ENCODE measurements at places on chromosomes 11 and 22.
A peak's percentile ranks its signal among the peaks of the same experiment; 100 is the strongest.

- no peak for DNase-seq
These were observed 17.4 kb upstream of the SLC1A2 start for GRCh38 chr11:35436581-35437250.

DNA sequence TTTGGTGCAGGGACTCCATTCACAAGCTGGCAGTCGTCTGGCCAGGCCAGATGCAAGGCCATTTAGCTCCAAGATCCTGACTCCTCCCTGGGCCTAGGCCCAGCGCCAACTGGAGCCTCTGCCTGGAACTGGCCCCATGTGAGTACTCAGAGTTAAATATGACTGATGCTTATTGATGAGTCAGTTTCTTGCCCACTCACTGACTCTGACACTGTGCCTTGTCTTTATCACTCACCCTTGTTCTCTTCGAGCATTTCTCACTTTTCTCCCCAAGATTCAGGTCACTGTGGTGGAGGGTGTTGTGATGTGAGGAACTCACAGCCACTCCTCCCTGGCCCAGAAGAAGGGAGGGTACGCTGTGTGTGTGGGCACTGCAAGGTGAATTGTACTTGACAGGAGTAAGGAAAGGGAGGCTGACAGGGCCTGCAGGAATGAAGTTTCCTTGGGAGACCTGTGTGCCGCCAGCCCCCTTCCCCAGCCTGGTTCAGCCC, 23.2 kb upstream of the ST3GAL4 start:
- peak; percentile 71 for DNase-seq

GRCh38 chr11:106152013-106152412, 74.6 kb downstream of the AASDHPPT start:
- DNase-seq, result no peak

DNA sequence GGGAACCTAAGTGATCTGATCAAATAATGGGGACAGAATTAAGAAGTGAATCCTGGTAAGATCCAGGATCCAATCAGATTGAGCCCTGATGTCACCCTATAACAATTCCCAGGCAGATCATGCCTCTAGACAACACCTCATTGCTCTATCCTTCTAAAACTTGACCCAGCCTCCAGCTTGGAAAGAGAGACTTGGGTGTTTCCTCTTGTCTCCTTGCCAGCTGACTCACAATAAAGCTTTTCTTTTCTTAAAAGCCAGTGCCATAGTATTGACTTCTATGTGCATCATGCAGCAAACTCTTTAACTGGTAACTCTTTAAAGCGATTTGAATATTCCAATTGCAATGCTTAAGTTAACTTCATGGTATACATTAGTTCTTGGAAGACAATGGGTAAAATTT, 109.6 kb upstream of the CHORDC1 start:
- DNase-seq, result no peak

DNA sequence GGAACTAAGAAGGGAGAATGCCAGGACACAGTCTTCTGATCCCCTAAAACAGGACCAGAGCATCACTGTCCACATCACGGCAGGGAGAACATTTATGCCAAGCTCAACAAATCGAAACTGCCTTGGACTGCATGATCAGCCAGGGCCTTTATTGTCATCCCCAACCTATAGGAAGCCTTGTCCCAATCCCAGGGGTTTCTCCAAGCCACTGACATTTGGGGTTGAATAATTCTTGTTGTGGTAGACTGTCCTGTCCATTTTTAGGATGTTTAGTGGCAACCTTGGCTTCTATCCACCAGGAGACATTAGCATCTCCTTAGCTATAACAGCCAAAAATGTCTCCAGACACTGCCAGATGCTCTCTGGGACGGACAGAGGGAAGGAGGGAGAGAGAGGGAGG, 37.1 kb downstream of the RPL27A start:
- no peak for DNase-seq

DNA sequence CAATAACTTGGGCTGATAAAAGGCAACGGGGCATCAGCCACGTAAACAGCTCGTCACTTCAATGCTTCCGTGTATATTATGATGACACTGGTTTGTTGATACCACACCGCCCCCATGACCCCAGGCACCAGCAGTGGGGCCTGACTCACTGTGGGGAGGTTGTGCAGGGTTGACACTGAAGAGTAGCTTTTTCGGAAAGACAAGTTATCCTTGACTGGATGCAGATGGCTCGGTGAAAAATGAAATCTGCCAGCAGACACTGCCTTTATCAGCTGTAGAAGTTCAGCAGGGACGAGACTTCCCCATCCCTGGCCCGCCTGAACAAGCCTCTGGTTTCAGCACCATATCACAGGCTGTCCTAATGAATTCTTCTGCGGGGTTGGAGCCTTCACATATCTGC, 55.6 kb downstream of the WT1 start:
- no peak for DNase-seq

DNA sequence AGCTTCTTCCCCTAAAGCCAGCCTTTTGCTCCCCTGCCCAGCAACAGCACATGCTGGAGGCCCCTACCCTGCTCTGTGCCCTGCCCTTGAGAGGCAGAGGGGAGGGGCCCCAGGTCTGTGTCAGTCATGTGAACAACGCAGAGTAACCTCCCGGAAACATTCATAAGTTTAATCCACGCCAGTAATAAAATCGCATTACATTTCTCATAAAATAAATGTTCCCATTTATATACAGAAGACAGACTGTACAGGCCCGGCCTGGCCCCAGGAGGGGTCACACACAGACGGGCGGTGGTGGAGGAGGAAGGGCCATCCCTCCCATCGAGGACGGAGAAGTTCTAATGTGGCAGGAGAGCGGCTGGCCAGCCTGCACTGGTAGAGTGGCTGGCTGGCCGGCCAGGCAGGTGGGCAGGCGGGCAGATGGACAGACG, 39.5 kb downstream of the LMO1 start:
- DNase-seq, result no peak

DNA sequence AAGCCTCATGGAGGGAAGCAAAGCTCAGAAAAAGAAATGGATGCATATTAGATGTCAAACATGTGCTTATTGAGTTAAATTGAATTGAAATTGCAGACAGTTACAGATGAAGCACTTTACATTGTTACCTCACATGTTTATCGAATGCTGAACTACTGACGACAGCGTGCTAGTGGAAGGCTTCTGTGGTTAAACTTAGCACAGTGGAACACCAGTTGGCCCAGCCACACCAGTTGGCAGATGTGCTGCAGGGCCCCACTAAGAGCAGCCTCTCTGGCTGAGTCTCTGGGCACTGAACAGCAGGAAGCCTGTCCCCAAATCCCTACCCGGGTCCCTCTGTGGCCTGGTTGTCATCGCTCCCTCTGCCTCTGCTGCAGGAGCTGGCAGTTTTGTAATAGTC, 242.1 kb downstream of the NTM start:
- DNase-seq, result no peak

GRCh38 chr11:23725752-23726151, 771.1 kb upstream of the LUZP2 start:
- DNase-seq, result no peak

DNA sequence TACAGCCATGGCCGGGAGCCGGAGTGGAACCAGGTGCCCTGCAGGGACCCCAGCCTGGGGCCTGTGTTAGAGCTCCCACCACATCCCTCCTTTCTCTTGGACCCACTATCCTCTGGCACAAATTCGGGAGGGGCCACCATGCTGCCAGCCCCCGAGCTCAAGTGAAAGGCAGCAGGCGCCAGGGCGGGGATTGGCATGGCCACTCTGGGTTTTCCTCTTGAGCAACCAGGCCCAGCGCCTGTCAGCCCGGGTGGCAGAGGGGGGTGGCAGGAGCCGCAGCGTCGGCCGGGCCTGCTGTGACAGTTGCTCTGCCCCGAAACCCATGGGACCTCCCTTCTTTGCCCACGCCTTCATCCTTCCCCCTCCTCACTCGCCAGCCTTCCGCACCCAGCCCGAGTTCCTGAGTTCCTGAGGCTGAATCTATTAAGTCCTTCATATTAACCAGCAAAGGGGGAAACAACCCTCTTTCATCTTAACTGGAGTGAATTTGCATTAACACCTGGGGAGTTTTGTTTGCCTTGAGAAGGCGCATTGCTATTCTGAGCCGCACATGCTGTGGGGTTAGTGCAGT, 16.8 kb upstream of the CABP7 start:
- no peak for DNase-seq

GRCh38 chr11:111735262-111736116, 30.7 kb downstream of the PPP2R1B start:
- peak; percentile 99 for DNase-seq

- no peak for DNase-seq
These were observed 7.2 kb downstream of the GRK2 start for GRCh38 chr11:67273260-67273990.

- DNase-seq, result no peak
These were observed 908 bp downstream of the TRPM5 start for GRCh38 chr11:2443406-2443805.

- no peak for DNase-seq
These were observed 51.7 kb downstream of the PITPNB start for GRCh38 chr22:27867085-27867952.

GRCh38 chr11:69546735-69547370, 65.4 kb downstream of the LINC01488 start:
- no peak for DNase-seq

DNA sequence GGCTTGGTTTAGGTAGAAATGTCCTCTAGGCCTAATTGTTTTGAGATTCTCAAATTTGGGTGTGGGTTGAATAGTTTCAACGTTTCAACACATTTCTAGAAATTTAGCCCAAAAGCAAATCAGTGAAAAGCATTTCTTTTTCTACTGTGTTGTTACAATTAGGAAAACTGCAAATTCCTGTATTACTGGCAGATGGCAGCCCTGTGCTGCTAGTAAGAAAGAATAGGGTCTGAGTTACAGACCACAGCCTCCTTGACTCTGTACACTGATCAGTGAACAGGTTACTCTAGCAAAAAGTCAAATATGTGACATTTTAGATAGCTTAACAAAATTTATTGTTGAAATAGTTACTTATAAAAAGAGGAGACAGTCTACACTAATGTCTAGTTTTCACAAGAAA, 703.0 kb downstream of the JRKL start:
- no peak for DNase-seq

DNA sequence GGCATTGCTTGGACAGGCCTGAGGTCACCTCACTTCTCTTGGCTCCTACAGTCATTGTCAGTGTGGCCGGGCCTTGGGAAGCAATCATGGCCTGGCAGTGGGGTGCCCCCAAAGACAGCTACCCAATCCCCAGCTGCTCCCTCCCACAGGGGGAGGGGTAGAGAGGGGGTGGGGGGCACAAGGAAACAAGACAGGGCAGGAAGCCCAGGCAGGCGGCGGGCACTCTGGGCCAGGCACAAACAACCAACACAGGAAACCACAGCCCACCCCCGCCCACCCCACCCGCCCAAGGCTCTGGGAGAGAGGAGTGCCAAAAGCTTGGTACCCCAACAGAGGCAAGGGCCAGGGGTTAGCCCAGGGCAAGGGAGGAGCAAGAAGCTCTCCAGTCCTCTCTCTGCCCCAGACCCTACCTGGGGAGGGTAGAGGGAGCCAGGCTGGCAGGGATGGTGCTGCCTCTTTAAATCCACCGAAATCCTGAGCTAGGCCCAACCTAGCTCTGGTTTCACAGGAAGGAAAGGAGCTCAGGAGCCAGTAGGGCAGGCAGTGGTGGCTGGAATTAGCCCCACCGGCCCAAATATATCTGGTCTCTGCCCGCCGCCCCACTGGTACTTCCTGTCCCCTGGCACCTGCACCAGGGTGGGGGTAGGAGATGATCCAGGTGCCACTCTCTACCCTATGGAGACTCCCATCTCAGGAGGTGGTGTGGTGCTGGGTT, 12.2 kb downstream of the BCL9L start:
- no peak for DNase-seq

DNA sequence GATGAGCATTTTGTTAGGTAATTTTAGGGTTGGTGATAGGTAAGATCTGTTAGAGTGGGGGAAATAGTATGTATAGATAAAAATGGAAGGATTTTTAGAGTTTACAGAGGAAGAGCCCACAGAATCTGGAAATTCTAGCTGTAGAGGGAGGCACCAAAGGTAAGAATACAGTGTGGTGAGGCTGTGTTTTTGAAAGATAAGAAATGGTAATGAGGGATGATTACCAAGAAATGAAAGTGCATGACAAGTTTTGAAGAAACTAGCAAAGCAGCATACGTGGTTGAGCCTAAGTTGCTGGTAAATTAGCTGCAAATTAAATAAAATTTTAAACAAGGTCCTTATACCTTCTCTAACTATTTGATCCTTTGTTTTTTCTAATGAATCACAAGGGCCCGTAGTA, 14.6 kb upstream of the RASSF10 start:
- no peak for DNase-seq

- DNase-seq, result peak; percentile 15
These were observed 569 bp downstream of the FAM76B start for GRCh38 chr11:95788921-95789505.

GRCh38 chr11:107271425-107271824, 186.2 kb downstream of the CWF19L2 start:
- DNase-seq, result no peak

DNA sequence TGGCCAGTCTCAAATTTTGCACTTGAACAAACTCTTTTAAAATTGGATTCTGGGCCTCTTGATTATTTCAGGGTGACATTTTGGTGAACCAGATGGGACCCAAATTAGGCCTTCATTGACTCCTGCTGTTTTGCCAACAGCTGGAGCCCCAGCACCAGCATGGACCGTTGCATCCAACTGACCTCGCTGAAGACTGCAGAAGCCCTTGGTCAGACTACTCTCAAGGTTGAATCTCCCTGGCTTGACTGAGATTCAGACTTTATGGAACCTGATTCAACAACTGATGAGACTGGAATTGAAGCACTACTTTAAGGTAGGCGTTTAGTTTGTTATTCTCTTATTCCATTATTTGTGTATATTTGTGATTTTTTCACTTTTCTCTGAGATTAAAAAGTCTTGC, 41.7 kb downstream of the NARS2 start:
- no peak for DNase-seq

- DNase-seq, result no peak
These were observed 14.8 kb upstream of the RBM4B start for GRCh38 chr11:66692446-66692845.

DNA sequence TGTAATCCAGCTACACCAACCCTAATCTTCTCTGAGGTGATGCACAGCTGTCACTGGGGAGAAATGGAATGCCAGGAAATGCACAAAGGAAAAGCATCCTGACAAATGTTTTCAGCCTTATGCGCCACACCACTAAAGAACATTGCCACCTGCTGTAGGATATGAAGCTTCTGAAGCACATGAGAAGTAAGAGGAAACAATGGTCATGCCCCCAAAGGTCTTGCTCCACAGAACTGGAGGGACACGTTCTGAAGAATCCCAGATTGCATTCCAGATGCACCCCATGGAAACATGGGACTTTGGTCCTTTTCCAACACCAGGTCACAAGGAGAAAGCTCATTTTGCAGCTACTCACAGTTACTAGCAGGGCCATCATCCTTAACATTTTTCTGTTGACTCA, 48.7 kb upstream of the ZBED5 start:
- DNase-seq, result peak; percentile 23

All from HTR-8/SVneo (cell line).